ENCODE measurements at places on chromosomes 2 and 18.

- no peak for DNase-seq
Observed at GRCh38 chr18:3967359-3968180, 487.5 kb downstream of the DLGAP1 start.

GRCh38 chr2:180516232-180516631, 464.2 kb upstream of the UBE2E3 start:
- DNase-seq = no peak

GRCh38 chr2:29015701-29016470, 34.8 kb downstream of the TOGARAM2 start:
- no peak for DNase-seq

- DNase-seq = no peak
Observed at GRCh38 chr2:33522576-33522975, 46.1 kb downstream of the RASGRP3 start.

DNA sequence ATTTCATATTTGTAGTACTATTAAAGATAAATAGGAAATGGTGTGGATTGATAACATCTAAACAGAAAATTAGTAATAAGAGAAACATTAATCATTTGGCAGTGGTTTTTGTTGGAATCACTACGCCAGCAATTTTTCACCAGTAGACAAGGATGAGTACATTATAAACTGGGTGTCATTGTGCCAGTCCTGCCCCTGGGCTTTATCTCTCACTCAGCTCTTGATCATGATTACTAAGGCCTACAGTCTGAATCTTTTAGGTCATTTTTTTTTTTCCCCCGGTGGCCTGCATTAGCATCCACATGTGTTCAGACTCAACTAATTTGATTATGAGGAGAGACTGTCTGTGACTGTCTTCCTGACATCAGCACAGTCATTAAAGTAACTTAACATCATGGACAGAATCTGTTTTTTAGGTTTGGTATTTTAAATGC, 16.2 kb downstream of the GULP1 start:
- DNase-seq = no peak

GRCh38 chr2:95075440-95076132, 46.0 kb downstream of the MRPS5 start:
- no peak for DNase-seq

DNA sequence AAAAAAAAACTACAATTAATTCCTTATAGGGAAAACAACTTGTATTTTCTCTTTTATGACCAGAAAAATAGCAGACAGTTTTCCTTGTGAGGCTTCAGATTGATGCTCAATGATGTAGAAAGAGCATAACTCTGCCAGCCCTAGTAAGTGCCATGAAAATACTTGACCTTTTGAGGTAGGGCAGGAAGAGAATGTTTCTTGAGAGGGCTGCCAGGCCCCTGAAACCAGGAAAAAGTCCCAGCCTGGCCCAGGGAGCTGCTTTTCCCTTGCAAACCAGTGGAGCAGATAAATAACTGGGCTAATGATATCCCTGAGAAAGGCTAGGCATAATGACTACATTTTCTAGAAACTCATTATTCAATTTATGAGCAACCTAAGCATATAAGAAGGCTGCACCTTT, 126.8 kb downstream of the SLC8A1 start:
- no peak for DNase-seq

GRCh38 chr2:74944987-74945787, 13.3 kb upstream of the POLE4 start:
- no peak for DNase-seq

DNA sequence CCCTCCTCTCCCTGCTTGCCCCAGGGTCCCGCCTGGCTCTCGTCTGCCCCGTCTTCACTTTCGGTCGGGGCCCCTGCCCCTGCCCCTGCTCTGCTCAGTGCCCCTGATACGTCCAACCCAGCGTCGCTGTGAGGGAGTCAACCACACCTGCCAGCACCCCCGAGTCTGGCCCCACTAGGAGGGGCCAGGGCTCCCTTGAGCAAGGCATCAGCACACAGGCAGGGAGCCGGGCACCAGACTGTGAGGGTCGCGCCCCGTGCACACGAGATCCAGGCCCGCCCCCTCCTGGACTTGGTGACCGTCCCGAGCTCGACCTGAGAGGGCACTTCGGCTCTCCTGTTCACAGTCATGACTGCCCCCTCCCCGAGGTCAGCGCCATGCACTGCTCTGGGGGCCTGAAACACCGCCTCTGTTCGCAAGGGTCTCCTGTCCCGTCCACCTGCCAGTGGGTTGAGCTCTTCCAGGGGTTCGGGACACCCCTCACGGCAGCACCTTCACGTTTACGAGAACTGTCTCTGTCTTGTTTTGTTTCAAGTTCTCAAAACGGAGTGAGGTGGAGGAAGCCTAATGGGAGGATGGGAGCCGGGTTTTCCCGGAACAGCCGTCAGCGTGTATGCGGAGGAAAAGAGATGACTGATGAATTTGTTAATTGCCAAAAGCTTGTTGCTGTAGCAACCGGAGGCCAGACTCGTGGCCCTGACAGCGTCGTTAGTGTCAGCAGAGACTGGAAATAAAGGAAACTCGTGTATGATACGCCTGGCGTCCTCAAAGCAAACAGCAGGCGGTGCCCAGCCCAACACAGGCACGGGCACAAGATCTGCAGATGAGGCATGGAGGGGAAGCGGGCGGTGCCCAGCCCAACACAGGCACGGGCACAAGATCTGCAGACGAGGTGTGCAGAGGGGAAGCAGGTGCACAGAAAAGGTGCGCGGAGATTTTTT, 48.2 kb upstream of the KCNG2 start:
- DNase-seq = no peak

DNA sequence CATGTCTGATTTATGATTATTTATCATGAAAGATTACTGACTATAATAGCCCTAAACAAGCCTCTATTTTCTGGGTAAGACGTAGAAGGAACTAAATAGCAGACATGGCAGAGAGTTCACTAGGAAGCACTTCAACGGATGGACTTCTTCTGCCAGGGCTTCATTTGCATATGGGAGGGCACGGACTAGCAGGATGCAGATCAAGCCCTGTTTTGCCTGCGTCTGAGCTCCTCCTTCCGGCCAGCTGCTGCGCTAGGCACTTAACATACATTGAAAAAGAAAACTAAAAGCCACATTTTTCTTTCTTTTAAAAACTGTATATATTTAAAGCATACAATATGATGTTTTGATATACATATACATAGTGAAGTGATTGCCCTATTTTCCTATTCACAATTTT, 340.0 kb upstream of the MEX3C start:
- no peak for DNase-seq

DNA sequence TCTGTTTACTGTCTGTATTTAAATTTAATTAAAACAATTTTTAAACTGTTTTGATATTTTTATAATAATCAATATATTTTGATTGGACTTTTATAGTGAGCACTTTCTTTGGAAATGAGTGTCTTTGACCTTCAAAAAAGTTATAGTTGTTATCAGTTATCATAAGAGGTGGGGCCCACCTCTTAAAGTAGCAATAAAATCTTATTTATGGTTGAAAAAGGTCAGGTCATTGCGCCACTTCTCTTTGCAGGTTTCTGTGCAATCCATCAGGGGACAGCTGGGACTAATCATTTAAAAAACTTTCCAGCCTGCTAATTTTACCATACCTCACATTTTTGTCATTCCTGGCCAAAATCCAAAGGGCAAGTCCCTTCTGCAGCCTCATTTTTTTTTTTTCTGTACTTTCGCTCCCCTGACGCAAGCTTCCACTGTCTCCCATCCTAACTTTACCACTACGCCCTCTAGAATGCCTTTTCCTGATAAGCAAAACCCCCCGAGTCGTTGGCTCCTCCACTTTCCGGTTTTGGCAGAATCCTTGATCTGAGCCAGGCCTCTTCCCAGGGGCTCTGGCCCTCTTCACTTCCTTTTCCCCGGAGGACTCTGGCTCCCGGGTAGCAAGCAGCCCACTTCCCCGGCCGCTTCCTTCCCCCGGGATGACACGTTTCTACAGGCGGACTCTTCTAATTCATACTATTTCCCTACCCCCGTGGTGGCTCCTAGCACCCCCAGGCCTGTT, 1.1 kb upstream of the SEH1L start:
- DNase-seq = no peak

GRCh38 chr2:216571909-216572513, 61.2 kb upstream of the IGFBP2 start:
- DNase-seq = no peak

- DNase-seq = no peak
Observed at GRCh38 chr2:23745726-23746105, 181.2 kb downstream of the ATAD2B start.

Measured in H1 (cell line).